ENCODE measurements at places on chromosomes 12 and 14.

GRCh38 chr12:24822121-24822899, 126.6 kb downstream of the BCAT1 start:
- peak; percentile 56 for DNase-seq

- no peak for DNase-seq
Measured at GRCh38 chr14:21227981-21228380, 41.3 kb downstream of the HNRNPC start.

GRCh38 chr12:112584266-112584722, 165.5 kb downstream of the PTPN11 start:
- no peak for DNase-seq

- no peak for DNase-seq
Measured at GRCh38 chr14:77917491-77918201, 117.7 kb downstream of the ADCK1 start.

DNA sequence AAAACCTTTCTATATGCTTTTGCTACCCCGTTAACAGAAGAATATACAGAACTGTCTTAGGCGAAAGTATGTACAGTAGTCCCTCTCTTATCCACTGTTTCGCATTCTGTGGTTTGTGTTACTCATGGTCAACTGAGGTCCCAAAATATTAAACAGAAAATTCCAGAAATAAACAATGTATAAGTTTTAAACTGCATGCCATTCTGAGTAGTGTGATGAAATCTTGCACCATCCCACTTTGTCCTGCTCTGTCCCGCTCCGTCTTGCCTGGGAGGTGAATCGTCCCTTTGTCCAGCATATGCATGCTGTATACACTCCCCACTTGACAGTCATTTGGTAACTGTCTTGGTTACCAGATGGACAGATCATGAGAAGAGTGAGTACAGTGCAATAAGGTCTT, 70.1 kb upstream of the STRN3 start:
- peak; percentile 40 for DNase-seq

GRCh38 chr14:73851000-73851399, 631 bp upstream of the PTGR2 start:
- DNase-seq = peak; percentile 89

GRCh38 chr12:81888106-81888740, 129.1 kb upstream of the PPFIA2 start:
- DNase-seq = no peak

- DNase-seq = no peak
Measured at GRCh38 chr14:67892466-67893100, 73.0 kb downstream of the RAD51B start.

- DNase-seq = no peak
Measured at GRCh38 chr14:55450124-55450523, 9.7 kb upstream of the TBPL2 start.

- DNase-seq = no peak
Measured at GRCh38 chr12:97751704-97752103, 289.1 kb downstream of the RMST start.

DNA sequence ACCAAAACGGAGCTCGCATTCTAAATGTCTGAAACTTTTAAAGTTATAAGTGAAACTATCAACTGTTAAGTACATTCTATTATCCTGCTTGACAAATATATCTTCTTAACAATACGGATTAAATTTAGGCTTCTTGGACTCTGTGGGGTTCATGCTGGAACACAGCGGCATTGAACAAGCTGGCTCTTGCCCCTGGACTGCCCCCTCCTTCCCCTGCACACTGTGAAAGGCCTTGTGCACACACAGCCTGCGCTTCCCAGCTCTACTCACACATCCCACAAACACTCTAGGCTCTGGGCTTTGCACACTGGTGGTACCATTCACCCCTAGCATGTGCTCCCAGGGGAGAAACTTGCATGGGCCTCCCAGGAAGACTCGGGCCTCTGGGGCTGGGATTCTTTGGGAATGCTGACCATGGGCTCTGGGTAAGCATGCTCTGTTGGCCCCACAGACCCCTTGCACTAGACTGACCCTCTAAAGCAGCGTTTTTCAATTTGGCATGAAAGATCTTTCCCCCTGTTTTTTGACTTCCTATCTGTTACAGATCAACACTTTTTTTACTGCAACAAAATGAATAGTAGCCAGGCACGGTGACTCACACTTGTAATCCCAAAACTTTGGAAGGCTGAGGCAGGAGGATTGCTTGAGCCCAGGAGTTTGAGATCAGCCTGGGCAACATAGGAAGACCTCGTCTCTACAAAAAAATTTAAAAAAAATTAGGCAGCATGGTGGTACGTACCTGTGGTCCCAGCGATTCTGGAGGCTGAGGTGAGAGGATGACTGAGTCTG, 96.2 kb upstream of the CPM start:
- DNase-seq = peak; percentile 73

DNA sequence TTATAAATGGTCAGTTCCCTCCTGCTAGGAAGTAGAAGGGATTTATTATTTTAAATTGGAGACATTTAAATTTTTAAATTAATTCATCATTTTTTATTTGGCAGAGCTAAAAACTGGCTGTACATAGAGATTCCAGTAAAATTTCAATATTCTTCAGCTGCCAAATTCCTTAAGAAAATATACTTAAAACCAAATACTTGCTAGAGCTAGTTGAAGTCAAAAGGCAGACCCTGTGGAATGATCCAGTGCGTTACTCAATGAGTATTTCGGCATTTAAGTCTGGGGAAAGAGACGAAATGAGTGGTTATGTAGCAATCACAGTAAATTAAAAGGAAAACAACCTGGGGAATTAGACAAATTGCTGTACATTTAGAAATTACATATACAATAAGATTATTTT, 1104.7 kb downstream of the SLC6A15 start:
- DNase-seq = no peak

GRCh38 chr12:6827982-6828780, at the start of gene P3H3:
Gene P3H3, plus strand, starts transcription at chr12:6828407. Its CDS starts 34 bp downstream, at chr12:6828441.
- peak; percentile 19 for DNase-seq

GRCh38 chr12:71045781-71046180, 112.0 kb downstream of the TSPAN8 start:
- DNase-seq = no peak

GRCh38 chr12:46556819-46557524, 184.4 kb upstream of the SLC38A2 start:
- peak; percentile 99 for DNase-seq

GRCh38 chr12:64103825-64104740, 118.0 kb downstream of the KICS2 start:
- peak; percentile 90 for DNase-seq

DNA sequence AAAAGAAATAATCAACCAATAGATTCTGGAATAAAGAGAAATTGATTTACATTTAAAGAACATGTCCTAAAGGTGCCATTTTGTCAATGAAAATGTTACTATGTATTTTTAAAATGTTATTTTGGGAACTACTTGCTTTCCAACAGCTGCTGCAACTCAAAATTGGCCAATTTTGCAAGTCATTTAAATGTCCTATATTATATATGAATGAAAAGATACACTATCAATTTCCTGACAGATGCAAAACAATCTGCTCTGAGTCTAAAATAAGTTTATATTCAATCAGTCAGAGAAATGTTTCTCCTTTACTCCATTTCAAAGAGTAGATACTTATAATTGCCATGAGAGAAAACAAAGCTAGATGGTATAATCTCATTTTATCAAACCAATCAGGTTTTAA, 247.2 kb downstream of the ACSS3 start:
- DNase-seq = no peak

DNA sequence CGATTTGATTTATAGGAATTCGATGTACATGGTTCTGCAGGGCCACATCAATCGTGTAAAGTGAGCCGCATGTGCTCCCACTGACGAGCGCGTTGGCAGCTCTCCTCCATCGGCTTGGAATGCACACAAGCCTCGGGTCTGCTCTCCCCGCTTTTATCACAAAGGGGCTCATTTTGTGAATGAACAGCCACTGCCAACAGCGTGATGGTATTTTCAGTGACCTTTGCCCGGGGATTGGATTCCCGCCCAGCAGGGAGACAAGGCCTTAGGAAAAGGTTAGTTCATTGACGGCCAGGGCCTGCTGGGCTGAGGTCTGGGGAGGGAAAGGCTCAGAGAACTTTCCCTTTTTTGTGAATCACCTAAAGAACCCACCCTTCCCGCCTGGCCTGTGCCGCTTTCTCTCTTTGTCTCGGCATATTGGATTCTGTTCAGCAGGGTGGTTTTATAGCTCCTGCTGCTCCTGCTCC, 232.1 kb downstream of the MSRB3 start:
- DNase-seq = no peak

DNA sequence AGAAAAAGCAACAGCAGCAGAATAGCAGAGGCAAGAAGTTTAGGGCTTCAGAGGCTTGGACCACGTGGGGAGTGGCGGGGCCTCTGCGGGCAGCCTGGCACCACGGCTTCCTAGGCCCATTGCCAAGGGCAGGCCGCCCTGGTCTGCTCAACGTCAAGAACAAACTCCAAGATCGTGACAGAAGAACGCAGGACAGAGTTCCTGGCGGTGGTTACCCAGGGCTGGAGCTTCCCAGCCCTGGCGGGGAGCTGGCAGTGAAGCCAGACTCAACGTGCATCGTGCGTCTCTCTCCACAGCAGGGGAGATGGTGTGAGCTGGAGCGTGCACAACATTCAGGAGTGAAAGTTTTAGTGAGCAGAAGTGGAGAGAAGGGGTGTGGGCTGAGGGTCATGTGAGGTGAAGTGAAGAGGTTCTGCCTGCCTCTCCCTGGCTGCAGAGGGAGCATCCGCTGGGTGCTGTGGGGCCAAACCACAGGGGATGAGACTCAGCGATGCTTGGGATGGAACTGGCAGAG, 13.9 kb upstream of the CACNA2D4 start:
- DNase-seq = no peak

DNA sequence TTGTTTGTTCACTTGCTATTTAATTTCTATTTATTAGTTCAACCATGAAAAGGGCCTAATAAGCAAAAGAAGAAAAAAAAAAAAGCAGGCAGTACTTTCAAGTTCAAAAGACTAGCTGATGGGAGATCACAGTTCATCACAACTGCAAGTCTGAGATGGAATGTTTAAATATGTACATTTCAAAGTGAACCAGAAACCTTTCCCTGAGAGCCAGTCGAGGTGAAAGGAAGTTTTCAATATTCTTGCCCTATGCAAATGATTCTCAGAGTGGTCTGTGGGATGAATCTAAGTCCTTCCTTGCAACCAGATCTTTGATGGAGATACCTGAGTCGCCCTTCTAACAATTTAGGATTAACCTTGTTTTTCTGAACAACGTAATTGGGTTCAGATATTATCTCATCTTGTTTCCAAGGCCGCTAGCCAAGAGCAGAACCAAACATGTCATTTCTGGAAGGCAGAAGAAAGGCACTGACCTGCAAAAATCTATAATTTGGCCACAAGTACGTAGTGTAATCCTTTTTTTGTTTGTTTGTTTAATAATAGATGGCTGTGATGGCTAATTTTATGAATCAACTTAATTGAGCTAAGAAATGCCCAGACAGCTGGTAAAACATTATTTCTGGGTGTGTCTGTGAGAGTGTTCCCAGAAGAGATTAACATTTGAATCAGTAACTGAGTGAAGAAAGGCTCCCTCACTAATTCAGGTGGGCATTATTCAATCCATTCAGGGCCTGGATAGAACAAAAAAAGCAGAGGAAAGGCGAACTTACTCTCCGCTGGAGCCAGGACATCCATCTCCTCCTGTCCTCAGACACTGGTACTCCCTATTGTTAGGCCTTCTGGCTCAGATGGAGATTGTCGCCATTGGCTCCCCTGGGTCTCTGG, 171.1 kb upstream of the TMPO start:
- DNase-seq = no peak

DNA sequence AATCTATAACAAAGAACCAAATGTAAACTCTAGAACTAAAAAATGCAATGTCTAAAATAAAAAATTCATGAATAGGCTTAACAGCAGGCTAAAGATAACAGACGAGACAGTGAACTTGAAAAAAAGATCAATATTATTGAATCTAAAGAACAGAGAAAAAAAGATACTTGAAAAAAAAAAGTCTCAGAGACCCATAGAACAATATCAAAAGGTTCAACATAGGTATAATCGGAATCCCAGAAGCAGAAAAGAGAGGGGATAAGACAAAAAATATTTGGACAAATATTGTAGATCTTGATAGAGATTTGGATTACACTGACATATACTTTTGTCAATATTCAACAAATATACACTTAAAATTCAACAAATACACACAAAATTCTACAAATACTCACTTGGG, 56.6 kb downstream of the TC2N start:
- no peak for DNase-seq

GRCh38 chr14:33792009-33792719, 158.7 kb downstream of the EGLN3 start:
- no peak for DNase-seq

DNA sequence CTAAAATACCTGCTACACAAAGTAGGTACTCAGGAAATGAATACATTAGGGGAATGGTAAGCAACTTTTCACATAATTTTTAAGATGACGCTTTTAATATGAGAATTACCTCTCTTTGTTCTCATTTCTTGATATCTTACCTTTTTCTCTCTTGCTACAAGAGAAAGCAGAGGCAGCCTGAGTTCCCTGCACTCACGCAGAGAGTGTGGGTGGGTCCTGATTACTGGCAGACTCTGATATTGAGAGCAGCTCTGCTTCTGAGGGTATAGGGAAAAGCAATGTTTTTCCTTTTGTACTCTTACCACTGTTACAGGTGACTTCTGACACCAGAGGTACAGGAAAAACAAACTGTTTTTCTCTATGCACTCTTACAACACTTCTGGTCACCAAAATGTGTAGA, 420.2 kb upstream of the TMTC1 start:
- DNase-seq = no peak

DNA sequence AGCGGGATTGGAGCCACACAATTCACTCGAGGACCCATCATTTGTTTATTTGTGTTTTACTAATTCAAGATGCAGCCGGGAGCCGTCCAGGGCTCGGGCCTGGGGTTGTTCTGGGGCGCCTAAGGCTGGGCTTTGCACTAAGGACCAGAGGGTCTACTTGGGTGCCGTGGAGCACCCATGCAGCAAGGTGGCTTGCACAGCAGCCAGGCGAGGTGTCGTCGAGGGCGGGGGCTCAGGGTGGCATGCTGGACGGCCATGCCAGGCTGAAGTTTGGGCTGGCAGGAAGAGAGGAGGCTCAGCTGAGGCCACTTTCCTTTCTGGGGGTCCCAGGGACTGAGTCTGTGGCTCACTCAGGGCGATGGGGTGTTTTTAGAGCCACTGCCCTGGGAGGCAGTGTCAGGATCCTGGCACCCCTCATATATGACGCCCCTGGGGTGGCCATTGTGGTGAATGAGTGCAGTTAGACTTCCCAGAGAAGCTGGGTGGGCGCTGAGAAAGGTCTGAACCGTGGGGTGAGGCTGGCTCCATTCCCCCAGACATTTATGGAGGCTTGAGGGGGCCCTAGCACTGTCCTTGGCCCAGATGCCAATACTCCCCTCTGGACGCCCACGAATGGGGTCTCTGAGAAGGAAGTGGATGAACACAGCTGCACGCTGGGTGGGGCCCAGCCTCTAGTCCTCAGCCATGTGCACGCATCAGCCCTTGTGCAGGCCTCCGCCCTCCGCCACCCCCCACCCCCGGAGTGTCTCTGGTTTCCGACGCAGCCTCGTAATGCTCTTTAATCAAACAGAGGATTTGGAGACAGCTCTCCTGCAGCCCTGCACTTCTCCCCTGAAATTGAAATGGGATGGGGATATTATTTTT, 11.3 kb downstream of the MEG3 start:
- no peak for DNase-seq

- no peak for DNase-seq
Measured at GRCh38 chr14:54451121-54451601, 10.0 kb upstream of the CNIH1 start.

- DNase-seq = no peak
Measured at GRCh38 chr14:83744224-83744623, 1785.7 kb upstream of the FLRT2 start.
